HuH-7 (cell line): ENCODE measurements at places on chromosomes 7 and 10.
A peak's percentile ranks its signal among the peaks of the same experiment; 100 is the strongest.

DNA sequence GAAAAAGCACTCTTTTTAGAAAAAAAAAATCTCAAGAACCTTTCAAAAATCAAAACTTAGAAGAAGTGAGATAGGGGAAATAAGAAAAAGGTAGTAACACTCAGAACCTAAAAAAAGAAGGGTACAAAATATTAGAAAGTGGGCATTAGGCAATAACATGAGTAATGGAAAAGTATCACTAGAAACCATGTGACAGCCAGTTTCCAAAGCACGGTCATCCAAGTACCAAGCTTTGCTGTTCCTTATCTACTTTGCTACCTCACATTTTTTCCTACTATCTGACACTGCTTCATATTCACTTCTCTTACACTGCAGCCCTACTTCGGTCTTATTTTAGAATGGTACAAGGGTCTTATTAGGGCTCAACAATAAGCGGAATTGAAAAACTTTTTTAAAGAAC, 30.3 kb downstream of the IMMP2L start:
- no peak for DNase-seq

DNA sequence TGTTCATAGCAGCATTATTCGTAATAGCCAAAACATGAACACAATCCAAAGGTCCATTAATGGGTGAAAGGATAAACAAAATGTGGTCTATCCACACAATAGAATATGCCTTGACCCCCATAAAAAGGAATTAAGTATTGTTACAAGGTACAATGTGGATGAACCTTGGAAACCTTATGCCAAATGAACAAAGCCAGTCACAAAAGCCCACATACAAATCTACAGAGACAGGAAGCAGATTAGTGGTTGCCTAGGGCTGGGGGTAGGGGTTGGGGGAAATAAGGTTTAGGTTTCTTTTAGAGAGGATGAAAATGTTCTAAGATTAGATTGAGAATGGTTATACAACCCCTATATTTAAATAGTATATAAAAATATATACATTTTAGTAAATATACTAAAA, 34.8 kb downstream of the PIP4K2A start:
- no peak for DNase-seq

DNA sequence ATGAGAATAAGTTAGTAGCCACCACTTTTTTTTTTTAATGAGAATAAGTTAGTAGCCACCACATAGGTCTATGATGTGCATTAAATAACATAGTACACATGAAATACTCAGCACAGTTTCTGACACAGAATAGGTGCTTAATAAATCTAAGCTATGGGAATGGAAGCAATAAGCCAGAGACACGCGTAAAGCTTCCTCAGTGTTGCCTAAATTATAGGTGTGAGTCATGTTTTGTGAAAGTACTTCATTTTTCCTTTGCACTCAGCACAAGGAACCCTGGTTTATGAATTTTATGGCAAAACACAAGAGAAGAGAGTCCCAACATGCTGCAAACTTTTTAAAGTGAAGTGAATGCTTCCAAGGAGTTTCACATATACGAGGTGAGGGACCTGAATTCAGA, 267.4 kb downstream of the RNLS start:
- DNase-seq: no peak

DNA sequence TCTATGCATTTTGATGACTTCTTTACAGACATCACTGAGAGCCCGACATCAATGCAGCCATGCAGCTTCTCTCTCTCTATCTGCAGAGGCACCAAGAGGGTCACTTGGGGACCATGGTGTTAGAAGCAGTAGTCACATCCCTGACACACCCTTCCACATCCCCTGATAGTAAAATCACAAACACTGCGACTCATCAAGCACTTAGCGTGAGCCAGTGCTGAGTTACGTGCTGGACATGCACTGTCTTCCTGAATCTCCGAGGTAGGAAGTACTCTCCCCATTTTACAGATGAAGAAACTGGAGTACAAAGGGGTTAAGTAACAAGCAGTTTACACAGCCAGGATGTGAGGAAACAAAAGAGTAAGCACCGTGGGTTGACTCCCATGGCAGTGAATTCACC, 109.2 kb downstream of the OSBPL3 start:
- DNase-seq: no peak

DNA sequence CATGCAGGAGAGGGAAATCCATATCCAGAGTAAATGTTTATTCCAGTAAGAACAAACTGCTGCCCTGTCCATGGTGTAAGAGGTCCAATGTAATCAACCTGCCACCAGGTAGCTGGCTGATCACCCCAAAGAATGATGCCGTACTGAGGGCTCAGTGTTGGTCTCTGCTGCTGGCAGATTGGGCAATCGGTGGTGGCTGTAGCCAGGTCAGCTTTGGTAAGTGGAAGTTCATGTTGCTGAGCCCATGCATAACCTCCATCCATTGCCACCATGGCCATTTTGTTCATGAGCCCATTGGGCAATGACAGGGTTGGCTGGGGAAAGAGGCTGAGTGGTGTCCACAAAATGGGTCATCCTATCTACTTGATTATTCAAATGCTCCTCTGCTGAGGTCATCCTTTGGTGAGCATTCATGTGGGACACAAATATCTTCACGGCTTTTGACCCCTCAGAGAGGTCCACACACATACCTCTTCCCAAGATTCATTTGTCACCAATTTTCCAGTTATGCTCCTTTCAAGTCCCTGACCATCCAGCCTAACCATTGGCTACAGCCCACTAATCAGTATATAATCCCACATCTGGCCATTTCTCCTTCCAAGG, 23.3 kb upstream of the PAPSS2 start:
- no peak for DNase-seq

DNA sequence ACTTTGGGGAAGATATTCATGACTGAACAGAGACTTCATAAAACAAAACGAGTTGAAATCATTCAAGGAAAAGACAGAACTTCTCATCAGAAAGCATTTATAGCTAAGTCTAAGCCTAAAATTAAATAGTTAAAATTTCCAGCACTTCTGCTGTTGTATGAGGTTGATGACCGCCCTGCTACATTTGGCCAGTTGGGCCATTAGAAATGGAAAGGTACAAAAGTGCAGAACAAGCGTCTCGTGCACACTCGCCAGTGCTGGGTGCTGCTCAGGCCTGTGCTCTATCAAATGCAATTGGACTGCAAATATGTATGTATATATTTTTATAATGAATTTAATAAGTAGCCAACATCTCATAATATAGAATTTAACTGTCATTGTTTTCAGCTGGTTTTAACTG, 34.4 kb upstream of the RNF32 start:
- no peak for DNase-seq

- no peak for DNase-seq
These were observed 20.4 kb downstream of the CCNY start for GRCh38 chr10:35356725-35357092.

DNA sequence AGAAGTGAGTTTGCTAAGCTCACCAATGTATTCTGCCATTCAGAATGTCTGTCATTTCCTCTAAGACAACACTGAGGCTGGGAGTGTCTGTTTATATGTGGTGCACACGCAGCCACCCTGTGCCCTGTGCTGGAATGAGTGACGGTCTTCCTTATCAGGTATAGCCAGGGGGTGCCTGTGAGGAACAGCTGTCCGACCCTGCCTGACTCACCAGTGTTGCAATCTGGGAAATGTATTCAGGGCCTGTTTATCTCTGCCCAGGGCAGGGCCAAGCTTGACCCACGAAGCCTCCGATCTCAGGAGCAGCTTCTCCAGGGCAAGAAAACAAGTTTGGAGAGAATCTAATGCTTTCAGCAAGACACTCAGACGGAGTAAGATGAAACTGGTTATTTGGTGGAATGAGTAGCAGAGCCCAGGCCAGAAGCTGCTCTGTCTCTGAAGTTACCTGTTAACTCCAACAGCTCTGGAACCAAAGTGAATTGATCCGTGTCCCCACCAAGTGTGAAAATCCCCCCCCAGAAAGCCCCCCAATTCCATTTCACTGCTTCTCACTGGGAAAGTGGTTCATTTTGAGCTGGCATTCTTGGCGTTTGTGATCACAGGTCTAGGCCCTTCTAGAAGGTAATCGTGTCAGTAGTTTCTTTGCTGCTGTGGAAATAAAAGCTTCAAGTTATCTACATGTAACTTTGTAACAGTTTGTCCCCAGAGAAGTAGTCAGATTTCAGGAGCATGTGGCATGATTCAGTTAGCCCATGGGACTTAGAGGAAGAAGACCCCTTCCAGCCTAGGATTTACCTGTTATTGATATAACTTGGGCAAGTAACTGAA, 6.1 kb upstream of the UBE2H start:
- peak; percentile 84 for DNase-seq

- no peak for DNase-seq
These were observed 6.9 kb downstream of the PFKP start for GRCh38 chr10:3074145-3074665.
